ENCODE measurements at places on chromosomes 7 and 10. TPM values are rescaled to one million over a fixed set of nuclear protein-coding genes. Genes with fewer than 3 reads are reported as not detected.
A peak's percentile ranks its signal among the peaks of the same experiment; 100 is the strongest.

GRCh38 chr7:129298268-129298893 is 73.6 kb downstream of the AHCYL2 start:
- DNase-seq = peak; percentile 63

DNA sequence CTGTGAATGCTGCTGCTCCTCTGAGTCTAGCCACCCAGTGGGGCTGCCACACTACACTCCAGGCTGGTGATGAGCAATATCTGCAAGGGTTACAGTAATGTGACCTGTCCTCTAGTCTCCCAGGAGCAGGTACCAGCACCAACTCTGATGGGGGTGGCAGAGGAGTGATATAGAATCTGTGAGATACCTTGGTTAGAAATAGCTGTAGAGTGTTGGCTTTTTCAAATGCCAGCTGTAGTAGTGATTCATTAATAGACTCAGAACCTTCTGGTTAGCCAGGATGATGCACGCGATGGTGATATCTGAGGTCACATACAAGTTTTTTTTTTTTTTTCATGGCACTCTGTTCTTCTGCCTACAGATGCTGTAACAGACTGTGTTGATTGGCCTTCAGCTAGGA is 757.1 kb downstream of the INHBA start:
- no peak for DNase-seq

Gene COPS6
- total RNA-seq = 42.6 TPM

- no peak for DNase-seq
Observed at GRCh38 chr7:128093614-128094570, 62.7 kb upstream of the LRRC4 start.

Gene LRIT1
- not detected for total RNA-seq

GRCh38 chr10:1195828-1196227 is 139.6 kb downstream of the WDR37 start:
- no peak for DNase-seq

DNA sequence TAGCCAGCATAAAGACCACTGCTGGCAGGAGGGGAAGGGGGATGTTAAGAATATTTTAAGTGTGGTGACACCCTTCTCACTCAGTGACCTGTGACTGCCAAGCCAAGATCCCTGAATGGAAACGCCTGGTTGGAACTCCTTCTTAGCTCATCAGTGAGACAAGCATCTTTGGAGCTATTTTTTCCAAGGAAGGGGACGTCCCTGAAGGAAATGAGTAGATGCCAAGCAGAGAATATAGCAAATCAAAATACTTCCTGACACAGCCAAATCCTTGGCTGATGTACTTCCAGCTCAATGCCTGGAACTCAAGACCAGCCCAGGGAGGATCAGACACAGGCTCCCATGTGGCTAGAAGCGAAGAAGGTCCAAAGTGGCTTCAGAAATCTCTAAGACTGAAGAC is 82.2 kb downstream of the SORBS1 start:
- DNase-seq = no peak

- no peak for DNase-seq
Observed at GRCh38 chr10:132912713-132913558, 29.4 kb downstream of the CFAP46 start.

Gene GIMAP4
- total RNA-seq = 9.8 TPM

Gene SEMA3E
- 0.45 TPM for total RNA-seq

DNA sequence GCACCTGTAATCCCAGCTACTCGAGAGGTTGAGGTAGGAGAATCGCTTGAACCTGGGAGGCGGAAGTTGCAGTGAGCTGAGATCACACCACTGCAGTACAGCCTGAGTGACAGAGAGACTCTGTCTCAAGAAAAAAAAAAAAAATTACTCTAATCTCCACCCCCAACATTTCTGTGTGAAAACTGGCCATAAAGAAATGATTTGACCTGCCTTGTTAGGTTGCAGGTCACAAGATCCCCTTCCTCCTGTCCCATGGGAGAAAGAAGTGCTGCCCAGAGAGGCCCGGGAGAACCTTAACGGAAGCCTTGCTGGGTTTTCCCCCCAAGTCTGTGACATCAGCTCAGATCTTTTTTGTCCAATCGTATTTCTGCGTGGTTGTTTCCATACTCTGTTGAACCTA is 8.7 kb upstream of the CALHM1 start:
- DNase-seq = no peak

Gene NUTM2D
- total RNA-seq = 4.0 TPM

DNA sequence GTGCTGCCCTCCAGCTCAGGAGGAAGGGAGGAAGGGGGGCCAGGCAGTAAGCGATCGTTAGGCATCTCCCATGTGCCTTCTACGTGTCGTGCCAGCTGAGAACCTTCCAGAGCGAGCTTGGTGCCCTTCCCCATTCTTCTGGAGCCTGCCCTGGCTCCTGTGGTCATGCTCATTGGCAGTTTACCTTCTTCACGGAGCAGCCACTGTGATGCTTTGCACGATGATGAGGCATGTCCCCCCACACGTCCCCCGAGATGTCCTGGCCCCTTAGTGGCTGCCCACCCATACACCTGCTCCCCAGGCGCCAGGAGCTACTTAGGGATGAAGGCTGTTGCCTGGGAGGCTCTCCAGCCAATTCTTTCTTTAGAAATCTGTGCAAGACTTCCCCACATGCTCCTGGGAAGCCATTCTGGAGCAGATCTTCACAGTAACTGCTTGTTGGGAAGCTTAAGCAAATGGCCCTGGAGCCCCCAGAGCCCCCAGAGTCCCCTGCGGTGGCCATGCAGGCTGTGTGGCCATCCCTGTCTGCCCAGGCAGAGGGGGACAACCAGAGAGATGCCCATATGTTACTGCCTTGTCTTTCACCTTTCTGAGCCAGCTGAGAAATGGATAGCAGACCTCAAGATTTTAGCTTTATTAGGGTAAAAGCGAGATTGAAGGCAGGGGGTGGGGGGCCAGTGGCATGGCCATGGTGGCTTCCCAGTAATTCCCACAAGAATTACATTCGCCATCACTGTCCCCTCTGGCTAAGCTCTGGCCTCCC is 199.0 kb downstream of the EBF3 start:
- no peak for DNase-seq

GRCh38 chr7:22123139-22123538 is 177.4 kb upstream of the CDCA7L start:
- DNase-seq = no peak

GRCh38 chr7:156147104-156147503 is 334.8 kb upstream of the SHH start:
- DNase-seq = no peak

GRCh38 chr7:41925946-41926345 is 223.1 kb upstream of the INHBA start:
- DNase-seq = no peak

- DNase-seq = no peak
Observed at GRCh38 chr7:130740606-130741005, 6.6 kb upstream of the KLF14 start.

- no peak for DNase-seq
Observed at GRCh38 chr7:40587419-40587818, 452.6 kb downstream of the SUGCT start.

DNA sequence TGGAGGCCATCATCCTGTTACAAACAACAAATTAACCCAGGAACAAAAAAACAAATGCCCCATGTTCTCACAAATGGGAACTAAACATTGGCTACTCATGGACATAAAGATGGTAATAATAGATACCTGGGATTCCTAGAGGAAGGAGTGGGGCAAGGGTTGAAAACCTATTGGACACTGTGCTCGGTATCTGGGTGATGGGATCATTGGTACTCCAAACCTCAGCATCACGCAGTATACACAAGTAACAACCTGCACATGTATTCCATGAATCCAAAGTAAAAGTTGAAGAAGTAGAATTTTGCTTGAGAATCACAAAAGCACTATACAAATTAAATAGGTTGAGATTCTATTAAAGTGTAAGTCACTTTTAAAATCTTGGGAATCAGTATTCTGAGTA is 16.7 kb downstream of the GHITM start:
- no peak for DNase-seq

Gene NAT16
- not detected for total RNA-seq

Gene ZNF212
- total RNA-seq = 6.0 TPM

DNA sequence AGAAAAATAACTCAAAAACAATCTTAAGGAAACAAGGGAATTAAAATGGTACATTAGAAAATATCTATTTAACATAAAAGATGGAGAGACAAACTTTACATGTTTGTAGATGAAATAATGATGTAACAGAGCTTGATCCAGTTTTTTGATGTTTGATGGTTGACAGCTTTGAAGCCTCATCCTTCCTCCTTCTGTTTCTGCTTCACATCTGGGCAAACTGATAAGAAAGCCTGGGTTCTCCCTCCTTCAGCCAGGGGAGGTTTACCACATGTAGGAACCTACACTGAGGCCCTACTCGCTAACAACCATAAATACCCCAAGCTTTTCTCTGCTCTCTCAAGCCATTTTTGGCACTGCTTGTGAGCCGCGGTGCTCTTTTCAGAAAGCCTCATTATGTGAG is 82.8 kb upstream of the ZNF32 start:
- DNase-seq = no peak

DNA sequence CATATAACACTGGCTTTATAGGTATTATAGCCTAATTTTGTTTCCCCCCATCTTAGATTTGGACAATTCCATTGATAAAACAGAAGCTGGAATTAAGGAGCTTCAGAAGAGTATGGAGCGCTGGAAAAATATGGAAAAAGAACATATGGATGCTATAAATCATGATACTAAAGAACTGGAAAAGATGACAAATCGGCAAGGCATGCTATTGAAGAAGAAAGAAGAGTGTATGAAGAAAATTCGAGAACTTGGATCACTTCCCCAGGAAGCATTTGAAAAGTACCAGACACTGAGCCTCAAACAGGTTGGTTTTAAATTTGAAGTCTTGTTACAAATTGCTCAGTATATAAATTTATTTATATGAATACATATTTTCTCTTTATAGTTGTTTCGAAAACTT is 34.1 kb downstream of the SMC3 start:
- no peak for DNase-seq

GRCh38 chr10:47053081-47053798 is 142.0 kb downstream of the PTPN20 start:
- DNase-seq = no peak

GRCh38 chr7:36762394-36762793 is 38.1 kb upstream of the AOAH start:
- DNase-seq = no peak

Gene PTF1A
- total RNA-seq = not detected

GRCh38 chr10:113000876-113001598 is 51.0 kb downstream of the TCF7L2 start:
- no peak for DNase-seq

DNA sequence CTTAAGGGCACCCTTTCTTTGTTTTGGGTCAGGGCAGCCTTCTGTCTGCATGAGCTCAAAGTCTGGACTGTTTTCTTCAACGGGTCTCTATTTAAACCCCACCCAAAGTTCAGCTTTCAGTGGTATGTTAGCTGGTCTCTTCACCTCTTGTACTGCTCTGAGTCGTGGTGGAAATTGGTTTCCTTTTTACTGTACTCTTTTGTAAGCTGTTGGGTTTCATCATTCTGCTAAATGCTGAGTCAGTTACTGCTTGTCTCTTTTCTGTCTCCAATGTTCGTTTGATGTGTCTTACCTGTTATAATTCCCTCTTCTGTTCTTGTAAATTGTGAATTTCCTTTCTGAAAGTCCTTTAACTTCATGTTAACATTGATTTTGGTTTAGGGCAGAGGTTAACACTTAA is 64.1 kb upstream of the MALRD1 start:
- no peak for DNase-seq

- no peak for DNase-seq
Observed at GRCh38 chr7:14805105-14805719, 97.3 kb downstream of the DGKB start.

GRCh38 chr7:90192876-90193750 is 18.4 kb upstream of the STEAP2 start:
- DNase-seq = no peak

DNA sequence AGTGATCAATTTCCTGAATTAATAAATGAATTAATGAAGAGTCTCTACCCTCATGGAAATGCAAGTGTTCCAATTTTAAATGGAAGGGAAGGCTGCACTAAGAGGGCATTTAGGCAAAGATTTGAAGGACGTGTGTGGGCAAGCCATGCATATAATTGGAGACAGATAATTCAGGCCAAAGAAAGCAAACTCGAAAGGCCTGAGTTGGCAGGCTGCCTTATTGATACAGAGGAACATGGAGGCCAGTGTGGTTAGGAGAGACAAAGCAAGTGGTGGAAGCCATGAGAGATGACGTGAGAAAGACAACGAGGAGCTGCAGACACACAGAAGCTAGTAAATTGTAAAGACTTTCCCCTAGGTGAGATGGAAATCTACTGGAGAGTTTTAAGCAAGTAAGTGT is 15.4 kb upstream of the PCLO start:
- no peak for DNase-seq

DNA sequence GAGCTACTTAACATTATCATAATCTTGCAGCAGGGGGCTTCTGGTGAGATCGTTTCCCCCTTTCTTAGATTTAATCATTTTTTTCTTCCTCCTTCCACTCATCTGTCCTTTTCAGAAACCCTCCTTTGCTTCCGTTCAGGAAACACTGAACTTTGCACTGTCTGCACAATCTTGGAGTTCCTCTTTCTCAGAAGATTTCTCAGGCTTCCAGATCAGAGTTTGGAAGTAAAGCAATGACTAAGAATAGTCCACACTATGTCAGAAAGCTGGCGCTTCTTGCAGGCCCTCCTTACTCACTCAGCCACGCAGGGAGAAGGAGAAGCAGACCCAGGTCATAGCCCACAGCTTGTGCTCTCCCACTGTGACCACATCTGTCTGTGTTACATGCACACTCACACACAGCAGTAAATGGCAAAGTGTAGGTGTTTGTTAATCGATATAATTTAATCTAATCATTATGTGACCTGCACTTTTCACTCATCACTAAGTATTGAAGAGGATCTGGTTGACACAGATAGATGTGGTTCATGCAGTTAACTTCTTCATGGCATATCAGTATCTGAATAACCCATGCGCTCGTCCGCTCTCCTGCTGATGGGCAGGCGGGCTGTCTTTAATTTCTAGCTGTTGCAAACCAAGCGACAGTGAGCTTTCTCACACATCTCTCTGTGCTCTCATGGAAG is 30.2 kb downstream of the ALOX5 start:
- no peak for DNase-seq

DNA sequence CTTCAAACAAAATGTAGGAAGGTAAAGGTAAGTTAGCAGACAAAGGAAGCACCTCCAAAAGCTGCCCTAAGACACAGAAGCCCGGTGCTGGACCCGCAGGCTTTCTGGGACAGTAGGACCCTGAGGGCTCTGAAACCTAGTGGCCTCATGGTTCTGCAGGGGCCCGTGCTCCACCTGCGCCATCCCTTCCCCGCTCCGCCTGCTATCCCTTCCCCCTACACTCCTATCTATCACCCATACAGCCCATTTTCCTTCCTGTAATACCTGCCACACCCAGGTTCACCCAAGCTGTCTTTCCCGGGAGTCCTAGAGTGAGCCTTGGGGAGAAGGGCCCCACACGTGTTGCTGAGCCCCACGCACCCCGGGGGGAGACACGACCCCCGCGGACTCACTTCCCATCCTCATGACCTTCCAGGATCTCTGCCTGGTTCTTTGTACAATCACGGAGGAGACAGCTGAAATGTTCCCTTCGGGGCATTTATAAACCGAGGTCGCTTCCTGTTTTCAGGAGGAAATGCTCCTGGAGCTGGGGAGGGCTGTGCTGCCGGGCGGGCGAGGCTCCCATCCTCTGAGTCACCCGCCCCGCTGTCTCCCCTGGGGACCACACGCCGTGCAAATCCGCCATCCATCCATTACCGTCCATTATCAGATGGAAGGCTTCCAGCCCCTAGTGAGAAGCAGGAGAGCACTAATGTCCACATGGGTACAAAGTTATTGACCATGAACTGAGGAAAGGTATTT is 251.7 kb upstream of the PITRM1 start:
- DNase-seq = no peak

Gene ADK
- total RNA-seq = 76.2 TPM

All from left lobe of liver (tissue), 2 donors.